ENCODE measurements at places on chromosomes 11 and 22.

- DNase-seq: no peak
Measured at GRCh38 chr11:78532991-78533390, 41.7 kb downstream of the NARS2 start.

DNA sequence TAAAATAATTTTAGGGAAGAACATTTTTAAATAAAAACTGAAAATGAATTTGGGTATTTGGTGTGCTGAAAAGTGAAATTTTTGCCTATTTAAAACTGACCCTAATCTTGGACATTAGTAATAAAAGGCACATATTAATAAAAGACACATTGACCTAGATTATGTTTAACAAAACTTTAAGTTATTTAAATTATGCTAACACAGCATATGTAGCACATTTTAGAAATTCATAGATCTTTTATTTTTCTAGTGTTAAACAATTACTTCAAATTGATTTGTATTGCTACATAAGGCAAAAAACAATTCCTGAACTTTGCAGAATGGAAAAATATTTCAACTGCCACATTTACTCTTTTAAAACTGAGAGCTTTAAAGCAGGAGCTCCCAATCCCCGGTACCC is 10.6 kb downstream of the C11orf58 start:
- no peak for DNase-seq

DNA sequence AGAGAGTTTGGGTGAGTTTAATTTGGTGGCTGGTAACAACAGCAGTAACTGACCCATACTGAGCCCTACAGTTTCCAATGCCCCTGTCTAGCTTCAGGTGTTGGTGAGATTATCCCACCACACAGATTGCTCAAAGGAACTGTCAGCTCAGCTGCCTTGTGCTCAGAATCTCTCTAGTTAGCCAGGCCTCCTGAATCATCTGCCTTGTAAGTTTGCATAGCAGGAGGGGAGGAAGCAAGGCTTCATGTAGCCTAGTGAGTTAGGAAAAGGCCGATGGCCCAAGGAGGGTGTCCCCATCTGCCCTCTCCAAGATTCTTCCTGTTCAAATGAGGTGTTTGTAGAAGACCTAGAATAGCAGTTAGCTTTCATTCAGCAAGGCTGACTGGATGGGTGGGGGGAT is 74.3 kb downstream of the MICAL2 start:
- DNase-seq: no peak

DNA sequence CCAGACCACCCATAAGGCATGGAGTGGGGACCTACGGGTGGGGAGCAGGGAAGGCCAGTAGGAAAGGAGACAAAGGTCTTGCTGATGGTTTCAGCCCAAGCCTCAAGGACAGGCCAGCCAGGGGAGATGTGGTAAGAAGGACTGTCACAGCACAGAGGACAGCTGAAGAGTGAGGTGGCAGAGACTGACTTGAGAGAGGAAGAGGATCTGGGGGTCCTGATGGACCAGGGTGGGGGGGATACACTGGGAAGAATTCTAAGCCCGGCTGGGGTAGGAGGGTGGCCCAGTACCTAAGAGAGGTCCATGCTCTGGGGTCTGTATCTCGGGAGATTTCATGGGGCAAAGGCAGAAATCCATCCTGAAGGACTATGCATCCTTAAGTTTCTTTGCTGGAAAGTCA is 66.1 kb upstream of the THY1 start:
- no peak for DNase-seq

- no peak for DNase-seq
Measured at GRCh38 chr11:17890325-17890724, 122.5 kb downstream of the SERGEF start.
